ENCODE measurements at places on chromosomes 13 and 19.

- DNase-seq, result no peak
Measured at GRCh38 chr19:16160943-16161560, 12.3 kb downstream of the CIB3 start.

GRCh38 chr19:33157906-33158305 is 26.0 kb downstream of the WDR88 start:
- no peak for DNase-seq

DNA sequence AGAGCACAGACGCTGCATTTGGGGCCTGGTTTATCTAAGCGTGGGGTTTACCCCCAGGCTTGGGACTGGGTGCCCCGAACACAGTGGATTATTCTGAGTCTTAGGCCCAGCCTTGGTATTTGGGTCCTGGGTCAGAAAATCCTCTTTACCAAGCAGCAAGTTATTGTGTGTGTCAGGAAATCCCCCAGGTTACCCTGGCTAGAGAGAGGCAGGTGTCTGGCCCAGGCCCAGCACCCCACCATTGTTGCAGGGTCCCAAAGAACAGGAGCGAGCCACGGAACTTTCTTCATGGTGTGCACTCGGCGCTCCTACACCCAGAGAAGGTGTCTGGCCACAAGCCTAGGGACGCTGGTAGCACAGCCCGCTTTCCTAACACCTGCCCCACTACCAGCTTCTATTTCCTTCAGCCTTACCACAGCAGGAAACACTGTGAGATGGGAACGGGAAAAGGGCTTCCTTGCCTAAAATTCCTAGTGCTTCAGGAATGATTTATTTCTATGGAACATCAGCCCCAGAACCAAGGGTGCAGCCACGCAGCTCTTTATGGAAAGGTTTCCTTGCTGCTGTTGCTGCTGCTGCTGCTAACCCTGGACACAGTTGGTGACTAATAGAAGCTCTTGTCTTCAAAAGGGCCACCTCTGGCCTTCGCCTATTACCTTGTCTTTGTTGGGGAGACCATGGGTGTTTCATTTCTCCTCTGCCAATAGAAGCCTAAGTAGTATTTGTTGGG is 7.4 kb upstream of the CDX2 start:
- no peak for DNase-seq

GRCh38 chr13:113073942-113074341 is 31.6 kb upstream of the F7 start:
- no peak for DNase-seq

GRCh38 chr13:100024023-100024422 is 42.4 kb downstream of the ZIC2 start:
- no peak for DNase-seq

DNA sequence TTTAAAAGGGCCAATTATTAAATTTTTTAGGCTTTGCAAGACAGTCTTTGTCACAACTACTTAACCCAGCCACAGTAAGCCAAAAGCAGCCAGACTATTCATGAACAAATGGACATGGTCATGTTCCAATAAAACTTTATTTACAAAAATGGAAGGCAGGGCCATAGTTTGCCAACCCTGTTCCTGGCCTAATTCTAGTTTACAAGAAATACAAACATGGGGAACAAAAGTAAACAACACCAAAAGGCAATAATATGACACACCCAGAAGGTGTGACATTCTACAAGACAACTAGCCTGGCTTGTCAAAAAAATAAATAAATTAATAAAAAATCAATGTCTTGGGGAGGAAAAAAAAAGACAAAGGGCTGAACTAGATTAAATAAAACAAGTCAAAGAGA is 24.8 kb upstream of the CCNP start:
- no peak for DNase-seq

DNA sequence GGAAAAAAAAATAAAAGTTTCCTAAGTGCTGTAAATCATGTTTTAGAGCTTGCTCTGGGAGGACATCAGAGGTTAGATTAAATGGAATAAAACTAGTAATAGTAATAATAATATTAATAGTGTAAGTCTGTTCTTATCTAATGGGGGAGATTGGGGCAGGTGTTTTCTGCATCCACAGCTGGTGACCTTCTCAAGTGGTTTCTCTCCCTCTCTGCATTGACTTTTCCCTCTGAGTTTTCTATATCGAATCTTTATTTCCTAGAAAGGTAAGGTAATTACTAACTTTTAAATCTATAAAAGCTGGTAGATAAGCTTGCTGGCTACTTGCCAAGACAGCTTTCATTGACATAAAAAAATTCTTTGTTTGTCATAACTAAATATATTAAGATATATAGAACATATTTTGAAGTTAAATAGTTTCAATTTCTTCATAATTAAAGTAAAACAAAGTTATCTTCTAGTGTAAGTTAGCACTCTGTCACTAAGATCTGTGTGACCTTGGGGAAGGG is 49.6 kb upstream of the DIAPH3 start:
- no peak for DNase-seq

DNA sequence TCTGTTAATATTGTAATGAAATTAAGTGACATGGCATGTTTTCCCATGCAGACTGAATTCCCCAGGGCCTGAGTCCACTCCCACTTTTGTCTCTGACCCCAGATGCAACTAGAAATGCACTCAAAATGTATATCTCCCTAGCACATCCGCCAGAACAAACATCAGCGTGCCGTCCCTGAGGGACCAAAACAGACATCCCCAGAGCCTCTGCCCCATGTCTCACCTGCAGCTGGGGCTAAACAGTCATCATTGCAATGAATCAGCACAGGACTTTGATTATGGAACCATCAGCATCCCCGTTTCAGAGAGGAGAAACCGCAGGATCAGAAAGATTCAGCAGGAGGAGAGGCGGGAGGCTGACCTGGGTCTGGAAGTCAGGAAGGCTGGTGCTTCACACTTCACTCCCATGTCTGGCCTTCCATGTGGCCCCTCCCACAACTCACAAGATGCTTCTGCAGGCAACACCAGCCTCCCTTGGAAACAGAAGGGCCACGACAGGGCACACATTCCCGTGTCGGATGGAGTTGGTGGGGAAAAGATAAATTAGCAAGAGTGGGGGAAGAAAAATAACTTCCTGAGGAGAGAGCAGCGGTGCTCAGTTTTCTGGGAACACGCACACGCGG is 130.6 kb upstream of the VSTM2B start:
- DNase-seq, result no peak

DNA sequence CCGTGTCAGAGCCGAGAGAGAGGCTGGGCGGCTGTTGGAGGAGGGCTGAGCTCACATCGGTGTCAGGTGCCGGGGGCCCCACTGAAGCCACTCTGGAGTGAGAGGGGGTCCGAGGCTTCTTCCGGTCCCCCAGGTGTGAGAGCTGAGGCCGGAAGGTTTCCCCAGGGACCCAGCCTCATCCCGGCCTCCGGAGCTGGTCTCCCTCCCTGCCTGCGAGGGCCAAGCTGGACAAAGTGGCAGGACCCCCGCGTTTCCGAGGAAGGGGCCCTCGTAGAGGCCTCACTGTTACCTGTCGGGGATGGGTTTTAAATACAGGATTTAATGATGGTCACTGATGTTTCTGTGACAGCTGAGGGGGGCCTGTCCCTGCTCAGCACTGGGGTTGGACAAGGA is 6.6 kb downstream of the HCN2 start:
- DNase-seq, result no peak

DNA sequence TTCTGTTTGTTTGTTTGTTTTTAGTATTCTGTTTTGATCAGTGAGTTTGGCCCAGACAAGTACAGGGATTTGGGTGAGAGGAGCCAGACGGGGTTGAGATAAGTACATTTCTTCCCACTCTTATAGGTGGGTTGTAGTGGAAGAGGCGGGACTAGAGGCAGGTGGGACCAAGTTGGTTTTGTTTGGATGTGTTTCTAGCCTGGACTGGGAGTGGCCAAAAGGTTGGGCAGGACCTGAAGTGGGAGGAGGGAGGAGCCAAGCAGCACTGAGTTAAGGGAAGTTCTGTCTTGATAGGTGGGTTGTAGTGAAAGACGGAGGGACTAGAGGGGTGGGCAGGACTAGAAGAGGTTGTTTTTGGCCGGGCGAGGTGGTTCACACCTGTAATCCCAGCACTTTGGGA is 9.0 kb downstream of the DNASE2 start:
- no peak for DNase-seq

DNA sequence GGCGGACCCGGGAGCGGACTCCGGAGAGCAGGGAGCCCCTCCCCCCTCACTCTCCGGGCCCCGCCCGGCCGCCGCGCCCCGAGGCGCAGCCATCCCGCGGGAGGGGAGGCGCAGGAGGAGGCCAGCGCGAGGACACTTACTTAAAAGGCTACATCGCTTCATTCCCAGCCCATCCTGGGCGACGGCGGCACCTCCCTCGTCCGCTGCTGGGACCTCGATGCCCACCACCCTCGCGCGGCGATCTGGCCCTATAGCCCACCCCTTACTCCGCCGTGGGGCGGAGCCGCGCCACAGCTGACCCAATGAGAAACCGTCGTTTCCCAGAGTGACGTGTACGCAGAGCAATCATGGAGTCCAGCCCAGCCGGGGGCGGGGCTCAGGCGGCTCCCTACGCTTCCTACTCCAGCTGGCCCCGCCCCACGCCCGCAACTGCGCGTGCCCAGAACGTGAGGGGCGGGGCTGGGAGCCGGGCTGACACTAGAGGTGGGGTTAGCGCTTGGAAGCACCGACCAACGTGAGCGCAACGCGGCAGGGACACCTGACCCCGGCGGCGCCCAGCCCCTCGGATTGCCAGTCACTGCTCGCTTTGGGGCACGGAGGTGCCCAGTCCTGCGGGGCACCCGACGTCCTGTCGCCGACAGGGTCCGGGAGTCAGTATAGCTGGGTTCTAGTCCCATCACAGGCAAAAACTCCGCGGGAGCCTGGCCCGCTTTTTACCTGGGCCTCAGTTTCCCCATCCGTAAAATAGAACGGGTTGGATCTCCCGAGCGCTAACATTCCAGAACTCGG is at the start of gene ANKRD27:
TSS of gene ANKRD27 (minus strand) at position 250 of the 789 bp plus-strand sequence. CDS start 16,165 bp downstream, outside the sequence.
- peak; percentile 99 for DNase-seq

DNA sequence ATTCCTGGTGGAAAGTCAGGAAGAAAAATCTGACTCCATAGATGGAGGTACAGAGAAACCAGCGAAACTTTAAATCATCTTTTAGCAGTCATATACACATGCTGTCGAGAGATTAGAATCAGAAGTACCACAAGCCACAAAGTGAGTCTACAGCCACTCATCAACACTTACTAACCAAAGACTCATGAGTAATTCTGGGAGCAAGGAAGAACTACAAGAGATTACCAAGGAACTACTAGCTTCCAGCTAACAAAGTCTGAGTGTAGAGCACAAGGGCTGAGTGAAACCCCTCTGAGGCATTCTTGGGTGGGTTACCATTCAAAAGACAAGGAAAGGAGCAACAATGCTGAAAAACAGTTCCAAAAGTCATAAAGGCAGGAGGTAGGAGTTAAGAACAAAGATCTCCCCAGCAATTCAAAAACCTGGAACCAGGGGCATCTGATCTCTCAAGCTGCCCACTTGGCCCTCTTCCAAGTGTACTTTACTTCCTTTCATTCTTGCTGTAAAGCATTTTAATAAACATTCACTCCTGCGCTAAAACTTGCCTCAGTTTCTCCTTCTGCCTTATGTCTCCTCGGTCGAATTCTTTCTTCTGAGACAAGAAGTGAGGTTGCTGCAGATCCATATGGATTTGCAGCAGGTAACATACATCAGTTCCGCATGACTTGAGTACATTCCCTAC is 13.0 kb downstream of the RBM26 start:
- DNase-seq, result no peak

- DNase-seq, result no peak
Measured at GRCh38 chr19:39408392-39409207, 2.0 kb downstream of the ZFP36 start.

- DNase-seq, result no peak
Measured at GRCh38 chr13:36531746-36532486, 99.6 kb downstream of the CCNA1 start.

- DNase-seq, result no peak
Measured at GRCh38 chr13:46168341-46168740, 13.6 kb downstream of the LCP1 start.
